ENCODE measurements at places on chromosomes 5 and 9.

DNA sequence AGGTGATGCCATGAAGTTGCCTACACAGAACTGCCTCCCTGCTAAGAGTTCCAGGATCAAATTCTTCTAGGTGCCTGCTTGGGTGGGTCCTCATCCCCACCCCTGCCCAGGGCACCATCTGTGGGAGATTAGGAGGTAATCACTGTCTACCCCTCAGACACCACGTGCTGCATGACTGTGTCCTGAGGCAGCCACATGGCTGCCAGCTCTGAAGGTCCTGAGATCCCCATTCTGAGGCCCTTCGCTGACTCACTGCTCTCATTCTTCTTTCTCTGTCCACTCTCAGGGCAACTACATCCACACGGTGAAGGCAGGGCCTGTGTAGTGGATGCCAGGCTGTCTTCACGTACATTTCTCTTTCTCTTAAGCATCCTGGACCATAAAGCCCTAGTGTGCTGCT is 222.9 kb upstream of the ANKRD55 start:
- DNase-seq, result no peak

DNA sequence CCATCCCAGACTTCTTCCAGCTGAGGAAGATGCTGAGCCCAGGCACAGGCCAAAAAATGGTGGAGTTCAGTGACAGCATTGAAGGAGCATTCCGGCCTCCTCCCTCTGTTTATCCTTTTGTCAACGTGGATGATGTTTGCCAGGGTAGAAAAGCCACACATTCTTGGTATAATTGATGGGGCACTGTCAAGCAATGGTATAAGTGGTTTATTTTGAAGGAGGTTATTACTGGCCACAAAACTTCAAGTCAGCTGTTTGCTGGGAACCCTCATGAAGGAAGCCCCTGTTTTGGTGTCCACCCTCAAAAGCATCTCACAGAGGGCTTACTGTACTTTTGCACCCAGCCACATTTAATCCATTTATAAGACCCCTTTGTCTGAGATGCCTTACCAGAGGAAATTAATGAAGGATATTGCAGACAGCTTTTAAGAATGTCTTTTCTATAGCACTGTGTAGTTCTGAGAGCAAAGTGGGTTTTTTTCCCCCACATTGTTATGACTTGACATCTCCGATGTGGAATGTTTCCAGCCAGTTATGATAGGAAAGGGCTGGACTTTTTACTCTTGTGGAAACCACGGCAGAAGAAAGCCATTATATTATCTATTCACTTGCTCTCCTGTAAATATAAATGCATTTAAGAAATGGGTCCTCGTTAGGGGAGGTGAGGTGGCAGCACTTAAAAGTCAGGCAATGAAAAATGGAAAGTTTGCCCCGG is 95.5 kb upstream of the SPATA31D4 start:
- DNase-seq, result peak; percentile 54

GRCh38 chr9:33443047-33443446 is 4.3 kb downstream of the AQP3 start:
- DNase-seq, result no peak

DNA sequence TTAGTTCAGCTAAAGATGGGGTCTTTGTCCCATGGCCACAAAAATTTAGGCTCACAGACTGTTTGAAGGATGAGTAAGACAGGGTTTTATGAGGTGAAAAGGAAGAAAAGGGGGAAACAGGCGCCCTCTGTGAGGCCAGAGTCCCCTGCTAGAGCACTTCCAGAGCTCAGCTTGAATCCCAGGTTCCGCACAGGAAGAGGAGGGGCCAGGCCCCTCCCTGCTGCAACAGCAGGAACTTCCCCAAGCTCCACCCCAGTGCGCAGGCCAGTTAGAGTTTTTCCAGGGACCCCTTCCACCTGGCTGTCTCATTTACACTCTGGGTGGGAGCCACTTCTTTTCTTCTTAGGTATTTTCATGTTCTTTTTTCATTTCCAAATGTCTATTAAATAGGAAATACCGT is 480.8 kb downstream of the PSAT1 start:
- DNase-seq, result no peak

- peak; percentile 51 for DNase-seq
Observed at GRCh38 chr9:77648234-77649108, at the start of gene GNA14. Gene GNA14 (minus strand): TSS chr9:77648322. CDS start chr9:77647793, 529 bp downstream.

DNA sequence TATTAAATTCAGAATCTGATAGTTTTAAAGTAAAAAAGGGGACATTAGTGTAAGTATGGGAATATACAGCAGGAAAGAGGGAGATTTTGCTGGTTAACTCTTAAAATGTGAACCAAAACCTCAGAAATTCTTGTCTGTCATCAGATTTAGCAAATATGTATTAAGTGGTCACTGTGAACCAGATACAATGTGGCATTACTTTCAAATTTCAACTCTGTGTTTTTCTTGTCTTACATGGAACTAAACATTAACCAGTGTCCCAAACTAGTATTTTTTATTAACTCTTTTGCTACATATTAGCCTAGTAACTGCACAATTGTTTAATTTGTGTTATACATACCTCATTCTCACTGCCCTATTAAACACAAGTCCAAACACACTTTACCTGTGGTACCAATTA is 259.9 kb upstream of the RASA1 start:
- DNase-seq, result no peak
